ENCODE measurements at places on chromosomes 16 and 17.

DNA sequence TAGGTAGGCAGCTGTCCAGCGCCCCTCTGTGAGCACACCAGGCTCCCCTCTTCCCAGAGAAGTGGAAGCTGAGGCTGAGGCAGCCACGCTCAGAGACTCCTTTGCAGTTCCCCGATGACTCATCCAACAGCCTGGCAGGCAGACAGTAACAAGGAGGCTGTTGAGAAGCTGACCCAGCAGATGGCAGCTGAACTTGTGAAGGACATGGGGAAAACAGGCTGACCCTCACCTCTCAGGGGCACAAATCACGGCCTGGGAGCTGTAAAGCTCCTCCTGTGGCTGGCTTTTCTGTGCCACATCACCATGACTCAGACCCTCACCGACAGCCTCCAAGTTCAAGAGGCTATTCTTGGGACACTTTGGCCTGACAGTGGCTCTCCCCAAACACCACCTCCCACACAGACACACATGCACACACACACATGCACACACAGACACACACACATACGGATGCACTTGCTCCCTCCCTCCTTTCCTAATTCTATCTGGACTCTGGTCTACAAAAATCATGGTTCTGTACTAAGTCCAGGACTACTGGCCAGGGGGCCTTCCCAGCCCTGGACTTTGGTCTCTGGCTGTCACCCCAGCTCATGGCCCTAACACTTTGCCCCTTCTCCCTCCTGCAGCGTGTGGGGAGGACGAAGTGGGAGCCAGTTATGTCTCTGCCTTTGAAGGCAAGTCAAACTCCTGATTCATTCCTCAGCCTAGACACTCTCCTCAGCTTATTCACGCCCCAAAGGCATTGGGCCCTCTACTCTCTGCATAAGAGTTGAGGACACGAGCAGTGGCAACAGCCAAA is 23.2 kb downstream of the MAP3K14 start:
- peak; percentile 84 for DNase-seq

DNA sequence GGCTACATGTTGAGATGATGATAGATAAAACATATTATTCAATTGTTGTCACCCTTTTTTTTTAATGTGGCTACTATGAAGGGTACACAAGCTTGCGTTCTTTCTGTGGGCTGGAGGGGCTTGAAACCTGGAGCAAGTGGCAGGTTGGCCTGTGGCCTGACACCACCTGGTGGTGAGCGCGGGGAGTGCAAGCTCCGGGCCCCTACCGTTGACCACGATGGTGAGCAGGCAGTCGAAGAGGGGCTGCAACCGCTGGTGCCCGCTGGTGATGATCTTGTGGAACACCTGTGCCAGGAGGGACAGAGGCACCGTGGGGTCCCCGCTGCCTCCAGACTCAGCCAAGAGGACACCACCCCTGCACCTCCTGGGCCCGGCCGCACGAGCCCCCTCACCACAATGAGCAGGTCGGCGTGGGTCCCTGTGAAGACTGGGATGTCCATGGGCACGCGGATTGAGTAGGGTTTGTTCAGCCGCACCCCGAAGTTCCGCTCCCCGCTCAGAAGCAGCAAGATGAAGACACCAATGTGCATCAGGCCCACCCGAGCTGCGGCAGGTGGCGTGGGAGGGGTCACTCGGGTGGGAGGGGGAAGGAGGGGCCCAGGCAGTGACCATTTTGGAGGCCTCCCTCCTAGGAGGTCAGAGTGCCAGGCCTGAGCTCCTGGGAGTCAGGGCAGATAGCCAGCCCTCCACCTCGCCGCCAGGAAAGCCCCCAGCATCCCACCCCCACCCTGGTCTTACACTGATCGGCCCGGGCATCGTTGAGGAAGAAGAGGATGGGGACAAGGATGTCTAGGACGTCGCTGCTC is 14.4 kb downstream of the HID1 start:
- peak; percentile 4 for DNase-seq

GRCh38 chr17:17845046-17845775 is 8.4 kb upstream of the SREBF1 start:
- DNase-seq = no peak

DNA sequence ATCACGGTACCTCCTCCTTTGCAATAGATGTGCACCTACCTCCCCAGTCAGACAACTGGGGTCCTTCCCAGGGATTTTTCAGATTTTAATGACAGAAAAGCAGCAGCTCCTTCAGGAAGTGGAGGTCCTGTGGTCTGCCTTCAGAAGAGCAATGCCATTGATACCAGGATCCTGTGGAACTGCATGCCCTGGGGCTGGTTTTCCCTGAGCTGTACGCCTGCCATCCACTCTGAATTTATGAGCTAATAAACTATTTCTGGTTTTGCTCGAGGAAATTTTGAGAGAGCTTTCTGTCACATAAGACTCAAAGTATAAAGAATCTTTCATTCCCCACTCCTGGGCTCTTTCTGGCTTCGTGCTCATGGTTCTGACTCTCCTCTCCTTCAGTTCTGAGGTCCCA is 10.0 kb upstream of the CCL23 start:
- no peak for DNase-seq

- no peak for DNase-seq
Measured at GRCh38 chr17:64216338-64217248, 46.5 kb downstream of the TEX2 start.

DNA sequence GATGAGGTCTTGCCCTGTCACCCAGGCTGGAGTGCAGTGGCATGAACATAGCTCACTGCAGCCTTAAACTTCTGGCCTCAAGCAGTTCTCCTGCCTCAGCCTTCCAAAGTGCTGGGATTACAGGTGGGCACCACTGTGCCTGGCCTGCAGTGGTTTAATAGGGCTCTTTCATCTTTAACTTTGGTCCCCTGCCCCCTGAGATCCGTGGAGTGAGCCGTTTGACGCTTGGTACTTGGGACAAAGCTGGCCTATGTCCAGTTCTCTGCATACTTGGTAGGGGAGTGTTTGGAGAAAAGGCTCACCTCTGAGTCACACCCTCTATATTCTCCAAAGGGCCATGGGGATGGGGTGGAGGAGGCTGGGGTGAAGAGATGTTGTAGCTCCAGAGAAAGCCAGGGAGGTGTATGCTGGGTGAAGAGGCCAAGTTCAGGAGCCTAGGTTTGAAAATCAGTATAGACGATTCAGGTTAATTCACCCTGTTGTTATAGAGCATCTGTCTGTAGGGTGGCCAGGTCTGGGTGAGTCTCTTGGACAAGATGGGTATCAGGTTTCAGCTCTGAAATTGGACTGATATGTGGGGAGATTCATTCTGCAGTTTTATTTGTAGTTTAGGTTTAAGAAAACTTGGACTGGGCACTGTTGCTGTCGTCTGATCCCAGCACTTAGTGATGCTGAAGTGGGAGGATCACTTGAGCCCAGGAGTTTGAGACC is 17.6 kb downstream of the ABCC1 start:
- peak; percentile 54 for DNase-seq

DNA sequence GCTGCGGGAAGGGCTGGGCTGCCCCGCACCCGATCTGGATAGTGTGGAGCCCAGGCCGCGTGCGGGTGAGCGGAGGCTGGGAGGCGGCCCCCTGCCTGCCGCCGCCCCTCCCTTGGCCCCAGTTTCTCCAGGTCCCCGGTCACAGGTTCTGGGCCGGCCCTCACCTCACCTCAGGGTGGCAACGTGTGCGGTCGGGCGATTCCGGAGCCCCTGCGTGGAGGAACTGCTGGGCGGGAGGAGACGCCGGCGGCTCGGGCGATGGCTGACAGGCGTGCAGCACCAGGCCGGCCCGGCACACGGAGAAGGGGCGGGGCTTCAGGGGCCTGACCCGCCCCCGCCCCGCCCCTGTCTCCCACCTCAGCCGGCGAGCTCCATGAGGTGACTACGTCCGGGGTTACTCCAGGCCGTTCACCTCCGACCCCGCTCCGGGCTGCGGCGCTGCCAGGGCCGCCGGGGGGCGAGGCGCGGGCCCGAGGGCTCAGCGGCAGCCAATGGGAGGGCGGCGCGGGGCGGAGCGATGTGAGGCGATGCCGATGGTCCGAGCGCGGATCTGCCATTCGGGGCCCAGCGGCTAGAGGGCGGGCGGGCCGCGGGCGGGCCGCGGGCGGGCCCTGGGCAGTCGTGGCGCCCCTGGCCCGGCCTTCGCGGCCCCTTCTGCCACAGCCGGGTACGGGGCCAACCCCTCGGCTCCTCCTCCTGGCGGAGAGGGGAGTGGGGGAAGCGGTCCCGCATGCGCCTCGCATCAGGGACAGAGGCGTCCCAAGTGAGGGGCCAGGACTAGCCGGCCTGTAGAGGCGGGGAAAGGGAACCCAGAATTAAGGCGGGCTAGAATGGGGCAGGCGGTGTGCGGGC is 16.7 kb upstream of the C17orf78 start:
- peak; percentile 77 for DNase-seq

DNA sequence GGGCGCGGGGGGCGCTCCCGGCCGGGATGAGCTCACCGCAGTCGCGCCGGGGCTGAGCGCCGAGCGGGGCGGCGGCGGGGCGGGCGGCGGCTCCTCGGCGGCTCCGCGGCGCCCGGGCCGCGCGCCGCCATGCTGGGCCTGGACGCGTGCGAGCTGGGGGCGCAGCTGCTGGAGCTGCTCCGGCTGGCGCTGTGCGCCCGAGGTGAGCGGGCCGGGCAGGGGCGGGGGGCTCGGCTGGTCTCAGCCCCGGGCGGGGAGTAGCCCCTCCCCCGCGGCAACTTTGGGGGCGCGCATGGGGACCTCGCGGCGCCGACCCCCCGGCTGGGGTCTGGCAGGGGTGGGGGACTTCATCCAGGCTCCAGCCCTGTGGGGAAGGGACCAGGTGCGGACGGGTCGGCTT is at the start of gene ARHGDIG:
Gene ARHGDIG, plus strand, starts transcription at position 40 of the 400 bp plus-strand sequence. Its CDS starts 90 bp downstream, at position 130.
- DNase-seq = no peak

All from kidney glomerular epithelial cell (primary cell).